Muscle of leg (tissue), 16 donors: ENCODE measurements at places on chromosomes 13 and 19.

GRCh38 chr19:47032171-47032811 lies 12.7 kb downstream of the NPAS1 start:
- no peak overlapping the region for H3K27ac ChIP-seq
- H3K36me3 ChIP-seq, result no peaks in the 10 kb centered on the region
- peaks cover 60% of the 10 kb centered on the region for H3K27me3 ChIP-seq
- H3K4me1 ChIP-seq, result peaks cover 13% of the 10 kb centered on the region
- DNase-seq, result no peak
- no peak overlapping the region for H3K4me3 ChIP-seq

DNA sequence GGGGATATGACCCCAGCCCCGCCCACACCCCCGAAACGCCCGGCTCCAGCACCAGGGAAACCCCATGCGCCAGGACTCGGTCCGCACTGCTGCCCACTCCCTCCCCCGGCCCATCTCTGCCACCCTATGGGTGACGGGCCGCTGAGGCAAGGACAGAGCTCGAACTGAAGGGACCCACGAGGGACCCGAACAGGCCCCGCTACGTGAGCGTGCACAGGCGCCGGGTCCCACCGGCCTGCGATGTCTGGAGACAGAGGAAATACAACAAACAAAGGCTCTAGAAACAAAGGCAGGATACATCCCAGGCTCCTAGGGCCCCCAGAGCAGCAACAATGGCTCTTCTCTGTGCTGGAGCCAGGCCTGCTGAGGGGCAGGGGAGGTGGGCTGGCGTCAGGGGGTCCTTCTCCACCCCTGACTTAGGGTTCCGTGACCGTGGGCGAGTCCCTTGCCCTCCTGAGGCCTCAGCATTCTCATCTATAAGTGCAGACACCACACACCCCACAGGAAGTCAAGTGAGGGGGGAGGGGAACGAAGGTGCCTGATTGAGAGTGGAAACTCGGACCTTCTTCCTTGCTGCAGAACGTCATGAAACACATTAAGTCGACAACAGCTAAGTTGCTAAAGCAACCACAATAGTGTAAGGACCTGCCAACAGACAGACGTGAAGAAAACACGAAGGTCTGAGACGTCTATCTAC lies 3.1 kb downstream of the ABHD17A start:
- DNase-seq, result peak; percentile 59
- no peaks in the 10 kb centered on the region for H3K27me3 ChIP-seq
- H3K27ac ChIP-seq, result peak overlapping the region; percentile 91
- peaks cover 5% of the 10 kb centered on the region for H3K36me3 ChIP-seq
- H3K4me1 ChIP-seq, result peaks cover 39% of the 10 kb centered on the region

GRCh38 chr13:38661010-38661675 lies 25.7 kb upstream of the FREM2 start:
- no peak overlapping the region for H3K27ac ChIP-seq
- H3K27me3 ChIP-seq, result no peaks in the 10 kb centered on the region
- peak; percentile 32 for DNase-seq
- H3K4me1 ChIP-seq, result no peaks in the 10 kb centered on the region

GRCh38 chr13:38821770-38822551 lies 135.1 kb downstream of the FREM2 start:
- H3K4me1 ChIP-seq, result no peaks in the 10 kb centered on the region
- H3K27ac ChIP-seq, result no peak overlapping the region
- DNase-seq, result peak; percentile 17
- no peaks in the 10 kb centered on the region for H3K27me3 ChIP-seq
- no peaks in the 10 kb centered on the region for H3K36me3 ChIP-seq

DNA sequence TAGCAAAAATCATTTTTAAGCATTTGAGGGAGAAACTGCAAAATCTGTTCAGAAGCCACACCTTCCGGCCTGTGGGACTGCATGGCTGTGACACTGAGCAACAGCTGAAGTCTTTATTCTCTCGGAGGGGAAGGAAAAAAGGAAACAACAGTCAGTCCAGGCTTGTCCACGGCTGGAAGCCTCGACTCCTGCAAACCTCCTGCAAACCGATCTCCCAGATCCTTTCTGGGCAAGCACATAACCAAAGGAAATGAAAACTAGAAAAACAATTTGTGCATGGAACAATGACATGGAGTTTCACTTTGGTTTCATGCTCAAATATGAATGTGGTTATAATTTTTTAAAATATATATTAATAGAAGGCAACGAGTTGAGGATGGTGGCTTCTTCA lies 1.0 kb downstream of the COL4A1 start:
- H3K27me3 ChIP-seq, result no peaks in the 10 kb centered on the region
- DNase-seq, result peak; percentile 84
- peaks cover 26% of the 10 kb centered on the region for H3K36me3 ChIP-seq
- peaks cover 46% of the 10 kb centered on the region for H3K4me1 ChIP-seq

DNA sequence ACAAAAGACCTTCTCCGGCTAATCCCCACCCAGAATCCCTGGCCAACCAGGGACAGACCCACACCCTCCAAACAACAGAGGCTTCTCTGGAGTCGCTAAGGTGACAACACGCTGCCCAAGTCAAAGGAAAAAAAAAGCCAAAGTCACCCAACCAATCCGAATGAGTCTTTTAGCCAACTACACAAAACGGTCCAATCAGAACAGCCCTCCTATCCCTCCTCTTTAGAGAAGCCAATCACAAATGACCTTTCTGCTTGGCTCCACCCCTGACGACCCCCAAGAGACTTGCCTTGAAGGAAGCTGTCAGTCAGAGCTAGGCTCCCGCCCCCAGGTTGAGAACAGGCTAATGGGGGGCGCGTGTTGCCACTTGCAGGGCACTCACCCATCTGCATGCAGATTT lies 6.6 kb upstream of the FBXW9 start:
- peak; percentile 58 for DNase-seq
- no peak overlapping the region for H3K4me3 ChIP-seq
- H3K4me1 ChIP-seq, result no peaks in the 10 kb centered on the region
- H3K27ac ChIP-seq, result no peak overlapping the region
- H3K27me3 ChIP-seq, result no peaks in the 10 kb centered on the region
- peaks cover 87% of the 10 kb centered on the region for H3K36me3 ChIP-seq

DNA sequence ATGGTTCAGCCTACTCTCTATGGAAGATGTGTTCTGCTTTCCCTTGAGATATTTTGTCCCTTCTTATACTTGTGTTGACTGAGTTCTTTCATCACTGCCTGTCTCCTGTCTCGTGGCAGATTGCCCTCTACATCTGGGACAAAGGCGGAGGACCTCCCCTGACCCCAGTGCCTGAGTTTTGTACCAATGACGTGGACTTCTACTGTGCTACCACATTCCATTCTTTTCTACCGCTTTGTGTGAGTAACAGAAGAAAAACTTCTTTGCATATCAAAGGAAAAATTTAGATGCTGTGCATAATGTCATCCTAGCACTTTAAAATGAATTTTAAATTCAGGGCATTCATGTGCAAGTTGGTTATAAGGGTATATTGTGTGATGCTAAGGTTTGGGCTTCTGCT lies 74.6 kb downstream of the B3GLCT start:
- H3K36me3 ChIP-seq, result peaks cover 28% of the 10 kb centered on the region
- no peaks in the 10 kb centered on the region for H3K4me1 ChIP-seq
- no peak for DNase-seq
- H3K27me3 ChIP-seq, result no peaks in the 10 kb centered on the region
- H3K27ac ChIP-seq, result no peak overlapping the region

DNA sequence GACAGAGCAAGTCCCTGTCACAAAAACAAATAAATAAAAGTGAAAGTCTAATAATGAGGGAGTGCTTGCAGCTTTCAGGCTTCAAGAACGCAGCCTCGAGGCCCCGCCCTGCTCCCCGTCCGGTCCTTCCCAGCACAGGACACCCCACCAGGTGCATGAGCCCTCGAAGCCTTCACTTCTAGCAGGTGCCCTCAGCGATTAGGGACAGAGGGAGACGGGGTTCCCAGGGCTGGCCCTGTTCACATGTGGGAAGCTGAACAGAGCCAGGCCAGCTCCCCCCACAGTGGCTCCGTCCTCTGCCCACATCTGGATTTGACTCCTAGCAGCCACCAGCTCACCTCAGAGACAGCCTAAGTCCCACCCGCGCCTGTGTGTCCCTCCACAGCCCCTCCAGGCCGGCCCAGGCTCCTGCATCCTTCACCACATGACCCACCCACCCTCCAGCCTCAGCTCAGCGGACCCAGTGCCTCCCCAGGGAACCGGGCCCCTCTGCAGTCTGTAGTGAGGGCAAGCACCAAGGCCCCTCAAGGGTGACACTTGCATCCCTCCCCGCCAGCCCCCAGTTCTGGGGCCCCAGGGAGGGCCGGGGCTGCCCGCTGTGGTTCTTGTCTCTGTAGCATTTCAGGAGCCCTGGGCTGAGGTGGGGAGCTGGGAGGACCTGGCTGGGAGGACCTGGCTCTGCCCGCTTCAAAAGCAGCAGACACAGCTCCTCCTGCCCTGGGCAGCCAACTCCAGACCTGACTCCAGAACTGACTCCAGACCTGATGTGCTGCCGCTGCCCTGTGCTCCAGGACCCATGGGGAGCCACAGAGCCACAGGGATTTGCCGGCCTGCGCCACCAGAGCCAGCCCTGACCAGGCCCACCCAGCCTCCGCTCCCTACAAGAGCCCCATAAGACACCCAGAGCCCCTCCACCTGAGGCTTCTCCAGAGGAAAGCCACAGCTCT lies 27.2 kb downstream of the GPX4 start:
- H3K4me3 ChIP-seq, result peak overlapping the region; percentile 61
- peaks cover 6% of the 10 kb centered on the region for H3K27me3 ChIP-seq
- peaks cover 38% of the 10 kb centered on the region for H3K4me1 ChIP-seq
- H3K36me3 ChIP-seq, result peaks cover 22% of the 10 kb centered on the region
- no peak for DNase-seq
- peak overlapping the region; percentile 88 for H3K27ac ChIP-seq

- H3K4me1 ChIP-seq, result peaks cover 15% of the 10 kb centered on the region
- peaks cover 7% of the 10 kb centered on the region for H3K36me3 ChIP-seq
- peak; percentile 97 for DNase-seq
- H3K4me3 ChIP-seq, result peak overlapping the region; percentile 93
- no peaks in the 10 kb centered on the region for H3K27me3 ChIP-seq
Measured at GRCh38 chr19:53196777-53197396, 3.7 kb upstream of the ZNF665 start.

DNA sequence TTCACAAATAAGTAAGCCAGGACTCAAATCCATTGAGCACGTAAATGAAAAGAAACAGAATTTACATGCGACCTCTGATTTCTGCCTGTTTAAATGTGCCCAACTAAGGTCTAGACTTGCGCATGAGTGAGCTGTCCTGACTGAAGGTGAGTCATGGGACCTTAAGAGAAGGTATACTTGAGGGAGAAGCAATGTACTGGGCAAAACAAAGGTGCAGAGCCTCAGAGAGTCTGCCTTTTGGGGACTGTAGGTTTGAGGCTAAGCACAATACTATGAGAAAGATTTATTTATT lies 45.8 kb downstream of the UFM1 start:
- H3K4me1 ChIP-seq, result no peaks in the 10 kb centered on the region
- no peak for DNase-seq
- no peaks in the 10 kb centered on the region for H3K36me3 ChIP-seq
- no peak overlapping the region for H3K4me3 ChIP-seq
- no peaks in the 10 kb centered on the region for H3K27me3 ChIP-seq

- H3K4me3 ChIP-seq, result no peak overlapping the region
- H3K36me3 ChIP-seq, result no peaks in the 10 kb centered on the region
- H3K4me1 ChIP-seq, result peaks cover 2% of the 10 kb centered on the region
- no peak for DNase-seq
- H3K27ac ChIP-seq, result no peak overlapping the region
- H3K27me3 ChIP-seq, result no peaks in the 10 kb centered on the region
Measured at GRCh38 chr13:80010286-80010831, 330.6 kb downstream of the SPRY2 start.

- H3K27ac ChIP-seq, result no peak overlapping the region
- H3K4me3 ChIP-seq, result peak overlapping the region; percentile 73
- no peak for DNase-seq
- no peaks in the 10 kb centered on the region for H3K36me3 ChIP-seq
Measured at GRCh38 chr19:51594774-51595109, 23.7 kb downstream of the ZNF175 start.

- no peaks in the 10 kb centered on the region for H3K36me3 ChIP-seq
- H3K27me3 ChIP-seq, result peaks cover 61% of the 10 kb centered on the region
- H3K27ac ChIP-seq, result no peak overlapping the region
- no peak for DNase-seq
Measured at GRCh38 chr19:13507053-13507611, 853 bp upstream of the CACNA1A start.

DNA sequence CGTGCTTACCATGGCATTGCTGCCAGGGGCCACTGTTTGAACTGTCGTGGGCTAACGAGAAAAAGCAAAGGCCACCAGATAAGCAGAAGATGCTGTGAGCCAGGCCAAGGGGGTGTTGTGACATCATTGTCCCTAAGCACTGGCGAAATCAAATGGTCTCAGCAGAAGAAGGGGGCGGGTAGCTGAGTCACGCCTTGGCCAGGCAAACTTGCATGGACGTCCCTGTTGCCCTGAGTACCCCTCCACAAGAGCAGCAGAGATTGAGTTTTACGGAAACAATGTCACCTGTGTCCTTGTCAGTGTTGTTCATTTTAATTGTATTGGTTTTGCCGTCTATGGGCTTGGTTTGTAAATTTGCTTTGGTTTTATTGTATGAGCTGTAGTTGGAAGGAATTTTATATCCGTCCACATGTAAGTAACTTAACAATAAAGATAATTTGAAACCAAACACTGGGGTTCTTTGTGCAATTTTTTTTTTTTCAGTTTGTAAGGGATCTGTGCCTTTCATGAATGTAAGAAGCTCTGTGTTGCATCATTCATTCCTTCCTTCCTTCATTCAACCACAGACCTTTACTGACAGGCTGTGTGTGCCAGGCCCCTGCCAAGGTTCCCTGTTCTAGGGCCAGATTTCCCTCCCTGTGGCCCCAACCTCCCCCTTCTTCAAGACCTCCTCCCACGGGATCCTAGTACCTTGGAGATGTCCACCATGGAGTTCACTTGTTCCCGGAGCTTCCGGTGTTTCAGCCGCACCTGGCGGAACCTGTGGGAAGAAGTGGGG lies 12.3 kb downstream of the KCNN4 start:
- no peaks in the 10 kb centered on the region for H3K36me3 ChIP-seq
- H3K4me1 ChIP-seq, result peaks cover 7% of the 10 kb centered on the region
- no peak overlapping the region for H3K4me3 ChIP-seq
- DNase-seq, result no peak
- no peak overlapping the region for H3K27ac ChIP-seq

GRCh38 chr19:14085309-14085995 lies at the start of gene C19orf67:
Gene C19orf67 (minus strand): TSS chr19:14085783. CDS start chr19:14085627, 156 bp downstream.
- H3K36me3 ChIP-seq, result peaks cover 31% of the 10 kb centered on the region
- peaks cover 24% of the 10 kb centered on the region for H3K4me1 ChIP-seq
- H3K27ac ChIP-seq, result no peak within 1 kb of the TSS
- no peak for DNase-seq
- H3K27me3 ChIP-seq, result no peaks in the 10 kb centered on the region
- H3K4me3 ChIP-seq, result no peak within 1 kb of the TSS
